Renal cortex interstitium (tissue), 15 donors: ENCODE measurements at places on chromosomes 16 and 17.

DNA sequence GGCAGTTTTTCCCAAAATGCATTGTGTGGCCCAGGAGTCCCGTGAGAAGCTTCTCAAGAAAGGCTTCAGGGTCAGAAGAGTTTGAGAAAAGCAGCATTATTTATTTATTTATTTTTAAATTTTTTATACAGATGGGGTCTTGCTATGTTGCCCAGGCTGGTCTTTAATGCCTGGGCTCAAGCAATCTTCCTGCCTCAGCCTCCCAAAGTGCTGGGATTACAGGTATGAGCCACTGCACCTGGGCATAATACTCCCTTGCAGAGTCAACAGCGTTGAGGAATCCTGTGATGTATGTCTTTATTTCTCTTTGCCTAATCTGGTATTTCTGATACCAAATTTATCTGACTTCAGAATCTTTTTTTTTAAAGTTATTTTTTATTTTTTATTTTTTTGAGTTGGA lies 15.2 kb downstream of the LAT start:
- no peak for DNase-seq

DNA sequence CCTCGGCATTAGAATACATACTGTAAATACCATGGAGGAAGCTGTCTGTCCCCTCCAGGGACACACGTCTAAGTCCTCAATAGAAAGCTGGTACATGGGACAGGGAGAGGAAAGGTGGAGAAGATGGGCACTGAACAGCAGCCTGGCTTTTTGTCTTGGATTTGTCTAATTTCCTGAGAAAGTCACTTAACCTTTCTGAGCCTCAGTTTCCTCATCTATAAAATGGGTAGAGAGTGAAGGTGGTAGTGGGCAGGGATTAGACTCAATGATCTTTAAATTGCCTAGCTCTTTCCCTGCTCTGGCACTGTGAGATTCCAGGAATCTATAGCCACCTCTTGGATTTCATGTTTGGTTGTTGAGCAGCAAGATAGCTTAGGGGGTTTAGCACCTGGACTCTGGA lies 96.2 kb downstream of the ASIC2 start:
- no peak for DNase-seq

DNA sequence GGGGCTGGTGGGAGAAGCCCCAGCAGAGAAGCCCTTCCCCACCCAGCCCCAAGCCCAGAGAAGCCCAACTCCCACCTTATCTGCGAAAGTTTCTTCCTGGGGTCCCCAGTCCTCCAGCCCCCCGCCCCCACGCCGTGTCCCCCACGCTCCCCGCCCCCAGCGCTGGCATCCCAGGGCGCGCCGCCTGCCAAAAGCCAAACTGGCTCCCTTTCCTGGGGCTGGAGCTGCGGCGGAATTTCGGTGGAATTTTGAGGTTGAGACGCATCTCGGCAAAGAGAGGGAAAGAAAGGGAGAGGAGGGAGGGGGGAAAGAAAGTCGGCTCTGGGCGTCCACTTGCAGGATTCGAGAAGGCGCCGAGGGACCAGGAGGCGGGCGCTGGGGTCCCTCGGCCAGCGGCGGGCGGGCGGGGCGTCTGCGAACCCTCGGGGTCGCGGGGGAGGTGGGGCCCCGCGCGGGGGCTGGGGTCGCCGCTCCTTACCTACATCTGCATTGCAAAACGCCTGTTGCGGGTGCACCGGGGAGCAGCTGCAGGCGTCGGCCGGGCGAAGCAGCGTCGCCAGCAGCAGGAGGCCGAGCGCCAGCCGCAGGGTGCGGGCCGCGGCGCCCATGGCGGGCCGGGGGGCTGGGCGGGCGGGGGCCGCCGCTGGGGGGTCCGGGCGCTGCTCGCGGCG lies 571 bp downstream of the TIMP2 start:
- DNase-seq: no peak

- DNase-seq: no peak
Measured at GRCh38 chr16:50988441-50988840, 162.6 kb downstream of the SALL1 start.

GRCh38 chr17:27504188-27504995 lies 48.1 kb downstream of the KSR1 start:
- DNase-seq: no peak

DNA sequence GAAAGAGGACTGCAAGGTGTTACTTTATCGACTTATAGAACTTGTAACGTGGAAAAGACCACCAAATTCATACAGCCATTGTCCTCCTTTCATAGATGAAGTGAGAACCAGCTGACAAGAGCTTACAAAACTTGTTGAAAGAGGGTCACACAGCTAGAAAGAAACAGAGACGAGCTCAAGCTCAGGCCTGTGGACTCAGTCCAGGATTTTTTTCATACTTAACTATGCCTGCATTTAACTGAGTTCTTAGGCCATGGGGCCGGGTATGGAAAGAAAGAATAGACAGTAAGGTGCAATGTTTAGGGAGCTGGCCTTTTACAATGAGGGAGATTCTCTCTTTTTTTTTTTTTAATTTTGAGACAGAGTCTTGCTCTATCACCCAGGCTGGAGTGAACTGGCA lies 106.1 kb downstream of the ADAMTS18 start:
- no peak for DNase-seq

DNA sequence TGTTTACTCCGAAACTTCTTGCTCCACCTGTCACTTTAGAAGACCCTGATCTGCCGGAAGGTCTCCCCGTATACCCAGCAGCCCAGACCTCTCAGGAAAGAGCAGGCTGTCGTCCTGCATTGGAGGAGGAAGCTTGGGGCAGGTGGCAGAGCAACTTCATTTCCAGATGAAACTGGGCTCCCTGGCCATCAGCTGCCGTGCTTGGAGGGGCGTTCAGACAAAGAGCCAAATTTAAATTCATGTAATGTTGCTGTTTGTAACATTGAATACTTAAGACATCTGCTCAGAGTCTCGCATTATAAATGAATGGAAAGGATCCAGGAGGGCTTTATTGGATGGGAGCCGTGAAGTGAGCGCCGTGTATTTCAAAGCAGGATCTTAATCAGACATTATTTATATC lies 628.5 kb downstream of the MAF start:
- no peak for DNase-seq

GRCh38 chr16:24001710-24002109 lies 165.9 kb downstream of the PRKCB start:
- no peak for DNase-seq

DNA sequence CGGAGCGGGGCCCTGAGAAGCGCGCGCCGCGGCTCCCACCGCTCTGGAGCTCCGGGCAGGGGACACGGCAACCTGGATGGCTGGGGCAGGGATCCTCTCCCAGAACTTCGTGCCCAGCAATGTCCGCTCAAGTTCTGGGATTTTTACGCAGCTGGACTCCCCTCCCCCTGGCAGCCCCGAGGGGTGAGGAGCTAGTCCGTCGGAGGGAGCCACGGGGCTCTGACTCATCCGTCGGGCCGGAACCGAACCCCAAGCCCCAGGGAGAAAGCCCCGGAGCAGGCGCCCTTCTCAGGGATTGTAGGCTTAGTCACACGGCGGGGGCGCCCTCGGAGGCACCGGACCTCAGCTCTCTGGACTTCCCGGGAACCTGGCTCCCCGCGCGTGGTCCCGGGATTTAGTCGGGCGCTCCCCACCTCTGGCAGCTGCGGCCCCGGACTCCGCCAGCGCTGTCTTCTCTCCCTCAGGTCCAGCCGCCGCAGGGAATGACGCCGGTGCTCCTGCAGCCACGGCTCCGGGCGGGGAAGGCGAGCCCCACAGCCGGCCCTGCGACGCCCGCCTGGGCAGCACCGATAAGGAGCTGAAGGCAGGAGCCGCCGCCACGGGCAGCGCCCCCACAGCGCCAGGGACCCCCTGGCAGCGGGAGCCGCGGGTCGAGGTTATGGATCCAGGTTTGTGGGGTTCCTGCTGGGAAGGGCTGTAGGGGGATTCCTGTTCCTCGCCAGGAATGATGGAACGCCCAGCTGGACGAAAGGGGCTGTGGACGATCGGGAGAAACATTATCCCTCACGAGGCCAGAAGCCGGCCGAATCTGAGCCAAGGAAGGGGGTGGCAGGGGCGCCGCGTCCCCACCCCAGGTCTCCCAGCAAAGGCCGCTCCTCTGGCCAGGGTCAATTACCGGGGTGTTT lies 830 bp downstream of the SPHK1 start:
- DNase-seq: no peak

GRCh38 chr17:4537451-4538235 lies 17.5 kb downstream of the MYBBP1A start:
- no peak for DNase-seq

- peak; percentile 12 for DNase-seq
Measured at GRCh38 chr17:20774472-20775135, 195.1 kb downstream of the CDRT15L2 start.

- DNase-seq: no peak
Measured at GRCh38 chr16:6146874-6147425, 1049.4 kb upstream of the EEF2KMT start.

DNA sequence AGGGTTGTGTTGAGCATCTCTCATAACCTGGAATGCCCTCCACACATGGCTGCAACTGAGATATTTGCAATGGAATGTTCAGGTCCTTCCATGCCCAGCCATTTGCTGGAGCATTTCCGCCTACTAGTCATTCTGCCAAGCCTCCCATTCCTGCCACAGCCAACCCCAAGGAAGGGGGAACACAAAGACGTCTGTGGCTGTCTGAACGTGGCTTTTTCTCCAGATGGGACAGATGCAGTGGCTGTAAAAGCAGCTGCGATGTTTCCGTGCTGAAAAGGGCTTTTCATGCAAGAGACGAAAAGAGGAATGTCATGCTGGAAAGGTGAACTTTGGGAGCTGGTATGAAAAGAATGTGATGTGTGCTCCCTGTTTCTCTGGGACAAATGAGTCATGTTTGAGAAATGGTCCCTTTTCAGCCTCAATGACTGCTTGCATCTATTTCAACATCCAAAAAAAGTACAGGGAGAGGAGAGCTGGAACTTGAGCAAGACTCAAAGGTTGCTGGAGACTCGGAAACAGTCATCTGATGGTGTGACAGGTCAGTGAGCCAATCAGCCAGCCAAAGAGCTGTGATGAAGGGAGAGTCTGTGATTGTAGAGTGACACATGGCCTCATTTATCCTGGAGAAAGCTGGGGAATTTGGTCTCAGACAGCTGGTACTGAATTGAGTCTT lies 208.9 kb downstream of the SHISA9 start:
- peak; percentile 16 for DNase-seq

DNA sequence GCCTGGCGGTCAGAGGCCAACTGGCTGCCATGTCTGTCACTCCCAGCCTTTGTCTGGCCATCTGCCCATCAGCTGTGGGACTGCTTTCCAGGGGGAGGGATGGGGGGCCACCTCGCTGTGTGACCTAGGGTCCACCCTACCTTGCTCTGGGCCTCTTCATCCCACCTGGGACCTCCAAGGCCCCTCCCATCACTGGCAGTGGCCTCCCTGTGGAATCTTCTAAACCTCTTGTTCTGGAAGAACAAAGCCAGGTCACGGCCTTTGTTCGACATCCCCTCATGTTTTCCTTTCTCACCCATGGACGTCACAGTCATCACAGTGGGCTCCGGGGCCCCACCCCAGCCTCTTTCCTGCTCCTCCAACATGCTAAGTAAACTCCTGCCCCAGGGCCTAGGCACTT lies 24.0 kb downstream of the SPNS2 start:
- DNase-seq: no peak

GRCh38 chr17:51091635-51092034 lies 29.0 kb downstream of the SPAG9 start:
- no peak for DNase-seq

GRCh38 chr17:19309701-19310100 lies 52.8 kb downstream of the B9D1 start:
- no peak for DNase-seq

- peak; percentile 66 for DNase-seq
Measured at GRCh38 chr17:43171586-43172487, 823 bp downstream of the NBR1 start.

DNA sequence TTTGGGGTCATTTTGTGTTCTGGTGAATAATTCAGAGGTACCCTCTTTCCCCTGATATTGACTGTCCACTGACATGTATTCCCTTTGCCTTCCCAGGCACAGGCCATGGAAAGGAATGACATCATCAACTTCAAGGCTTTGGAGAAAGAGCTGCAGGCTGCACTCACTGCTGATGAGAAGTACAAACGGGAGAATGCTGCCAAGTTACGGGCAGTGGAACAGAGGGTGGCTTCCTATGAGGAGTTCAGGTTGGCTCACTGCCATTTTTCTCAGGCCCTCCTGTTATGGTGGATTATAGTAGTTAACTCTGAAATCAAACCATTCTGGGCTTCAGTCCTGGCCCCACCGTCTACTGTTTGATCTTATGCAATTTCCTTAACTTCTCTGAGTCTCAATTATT lies 1.6 kb upstream of the EFTUD2 start:
- no peak for DNase-seq

- DNase-seq: no peak
Measured at GRCh38 chr16:66976746-66977145, 11.6 kb upstream of the CES4A start.

- no peak for DNase-seq
Measured at GRCh38 chr16:85082173-85083050, 29.9 kb downstream of the CIBAR2 start.

- no peak for DNase-seq
Measured at GRCh38 chr16:3158026-3158509, 23.2 kb downstream of the ZNF213 start.

DNA sequence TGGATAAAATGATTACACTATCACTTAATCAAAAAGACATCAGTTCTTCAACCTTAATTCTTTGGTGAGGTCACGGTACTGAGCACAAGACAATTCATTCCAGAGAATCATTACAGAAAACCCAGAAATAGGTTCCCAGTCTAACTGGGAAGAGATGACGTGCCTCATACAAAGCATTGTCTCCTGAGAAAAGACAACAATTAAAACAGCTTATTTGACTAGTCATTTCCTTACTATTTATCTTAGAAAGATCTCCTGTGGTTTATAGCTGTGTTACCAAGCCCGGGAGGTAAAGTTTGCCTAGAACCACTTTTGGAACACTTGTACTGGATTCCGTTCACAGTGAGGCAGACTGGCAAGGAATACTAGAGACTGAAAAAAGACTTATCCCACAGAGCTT lies 5.1 kb downstream of the PHF12 start:
- DNase-seq: no peak
